ENCODE measurements at places on chromosomes 1 and 21.

DNA sequence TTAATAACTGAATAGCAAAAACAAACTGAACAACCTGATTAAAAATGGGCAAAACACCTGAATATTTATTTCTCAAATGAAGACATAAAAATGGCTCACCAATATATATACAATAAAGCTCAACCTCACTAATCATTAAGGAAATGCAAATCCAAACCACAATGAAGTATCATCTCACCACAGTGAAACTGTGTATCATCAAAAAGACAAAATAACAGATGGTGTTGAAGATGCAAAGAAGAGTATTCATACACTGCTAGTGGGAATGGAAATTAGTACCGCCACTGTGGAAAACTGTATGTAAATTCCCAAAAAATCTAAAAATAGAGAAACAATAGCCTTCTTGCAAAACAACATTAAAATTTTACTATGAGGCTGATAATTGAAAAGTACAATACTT lies 1660.1 kb upstream of the B3GALT2 start:
- no peak for DNase-seq

DNA sequence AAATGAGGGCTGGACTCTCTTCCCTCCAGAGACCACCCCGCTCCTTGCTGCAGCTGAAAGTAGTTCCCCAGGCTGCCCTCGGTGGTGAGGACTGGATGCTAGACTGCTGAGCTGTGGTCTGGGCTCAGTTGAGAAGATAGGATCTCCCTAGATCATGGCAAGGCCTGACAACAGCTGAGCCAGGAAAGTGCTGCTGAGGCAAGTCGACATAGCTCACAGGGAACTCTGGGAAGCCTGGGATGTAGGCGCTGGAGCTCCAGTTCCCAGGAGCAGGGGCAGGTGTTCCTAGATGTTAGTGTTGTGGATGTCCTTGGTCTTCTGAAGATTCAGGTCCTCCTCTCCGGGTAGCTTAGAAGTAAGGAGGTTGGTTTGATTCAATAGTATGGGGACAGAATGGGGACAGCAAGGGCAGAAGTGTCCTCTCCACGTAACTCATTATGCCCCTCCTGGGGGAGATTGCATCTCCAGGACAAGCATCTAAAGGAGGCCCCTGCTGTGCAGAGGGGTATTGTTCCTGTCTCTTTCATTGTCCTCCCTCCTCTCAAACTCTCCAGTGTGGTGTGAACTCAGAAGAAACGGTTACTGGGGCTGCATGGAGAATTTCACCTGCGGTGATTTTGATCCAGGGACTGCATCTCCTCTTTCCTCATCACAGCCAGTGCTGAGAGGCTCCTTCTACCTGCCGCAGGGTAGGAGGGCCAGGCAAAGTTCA lies 3.7 kb downstream of the CYB561D1 start:
- no peak for DNase-seq

GRCh38 chr1:202708456-202709275 lies 1.6 kb downstream of the SYT2 start:
- DNase-seq = no peak

DNA sequence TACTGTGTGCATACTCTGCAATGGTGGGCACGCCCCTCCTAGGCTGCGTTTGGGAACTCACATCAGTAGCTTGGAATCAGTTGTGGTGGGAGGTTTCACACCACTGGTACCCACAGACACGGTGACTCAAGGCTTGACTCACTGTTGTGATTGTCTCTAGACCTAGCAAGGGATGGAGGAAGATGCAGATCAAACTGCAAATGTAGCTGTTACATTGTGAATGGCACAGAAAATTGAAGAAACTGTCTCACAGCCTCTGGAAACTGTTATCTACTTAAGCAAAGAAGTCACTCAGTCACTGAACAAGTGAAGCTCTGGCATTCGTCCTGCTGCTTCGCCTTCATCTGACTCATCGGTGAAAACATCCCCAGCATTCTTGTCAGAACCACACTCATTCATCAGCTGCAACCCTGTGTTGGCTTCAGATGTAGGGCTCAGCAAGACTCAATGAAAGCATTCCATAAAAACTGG lies 59.5 kb downstream of the POFUT2 start:
- peak; percentile 53 for DNase-seq

GRCh38 chr1:203733009-203733863 lies 31.7 kb upstream of the LAX1 start:
- DNase-seq = no peak

GRCh38 chr1:44634606-44635189 lies 39.6 kb downstream of the TMEM53 start:
- DNase-seq = no peak
